Stimulated activated CD8-positive, alpha-beta memory T cell treated with anti-CD3 and anti-CD28 coated beads, Interleukin-7, amount 100 ng/mL, for 24 hours (primary cell): ENCODE measurements at places on chromosomes 2 and 18.

- DNase-seq: no peak
These were observed 8.9 kb downstream of the ADAM23 start for GRCh38 chr2:206452242-206452641.

- DNase-seq: no peak
These were observed 50.3 kb downstream of the SH2D6 start for GRCh38 chr2:85468704-85469349.

DNA sequence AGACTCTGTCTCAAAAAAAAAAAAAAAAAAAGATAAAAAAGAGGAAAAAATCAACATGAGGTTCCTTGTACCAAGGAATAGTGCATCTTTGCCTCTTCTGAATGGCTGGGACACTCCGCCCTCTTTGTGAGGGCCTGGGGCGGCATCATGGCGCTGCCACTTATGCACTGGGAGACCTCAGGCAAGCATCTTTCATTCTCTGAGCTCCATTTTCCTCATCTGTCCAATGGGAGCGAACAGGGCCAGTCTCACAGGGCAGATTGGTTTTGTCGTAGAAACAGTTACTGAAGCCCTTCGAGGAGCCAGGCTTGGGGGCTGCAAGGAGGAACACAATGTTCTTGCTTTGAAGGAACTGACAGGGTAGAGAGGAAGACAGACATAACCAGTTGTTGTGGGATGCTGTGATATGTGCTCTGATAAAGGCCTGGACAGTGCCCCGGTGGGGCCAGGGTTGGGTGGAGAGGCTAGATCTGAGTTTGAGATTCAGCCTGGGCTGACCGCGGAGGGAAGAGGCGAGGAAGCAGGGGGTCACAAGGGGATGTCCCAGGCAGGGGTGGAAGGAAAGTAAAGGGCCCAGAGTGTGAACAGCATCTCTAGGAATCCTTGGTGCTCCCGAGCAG is 14.1 kb downstream of the ZFP36L2 start:
- DNase-seq: no peak

DNA sequence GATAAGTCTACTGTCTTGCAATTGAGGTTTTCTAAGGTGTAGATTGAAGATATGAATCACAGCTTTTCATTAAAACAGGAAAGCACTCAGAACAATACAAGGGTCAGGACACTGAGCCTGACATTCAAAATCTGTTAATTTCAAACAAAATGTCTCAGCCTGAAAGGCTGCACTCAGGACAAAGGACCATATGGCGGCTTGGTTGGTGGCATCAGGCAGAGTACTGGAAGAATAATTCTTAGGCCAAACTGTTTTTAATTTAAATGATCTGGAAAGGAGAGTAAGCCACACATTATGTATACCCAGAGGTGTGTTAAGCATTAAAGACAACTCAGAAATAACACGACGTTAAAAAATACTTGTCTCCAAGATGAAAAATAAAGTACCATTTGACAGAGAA is 85.9 kb downstream of the SKA1 start:
- DNase-seq: no peak

GRCh38 chr18:63775166-63775730 is at the start of gene SERPINB7:
Gene SERPINB7, plus strand, starts transcription at chr18:63775418. Its CDS starts 6,955 bp downstream, at chr18:63782373.
- no peak for DNase-seq
